Stimulated activated CD8-positive, alpha-beta memory T cell treated with anti-CD3 and anti-CD28 coated beads, Interleukin-15, amount 100 ng/mL, for 24 hours (primary cell): ENCODE measurements at places on chromosomes 2 and 18.

DNA sequence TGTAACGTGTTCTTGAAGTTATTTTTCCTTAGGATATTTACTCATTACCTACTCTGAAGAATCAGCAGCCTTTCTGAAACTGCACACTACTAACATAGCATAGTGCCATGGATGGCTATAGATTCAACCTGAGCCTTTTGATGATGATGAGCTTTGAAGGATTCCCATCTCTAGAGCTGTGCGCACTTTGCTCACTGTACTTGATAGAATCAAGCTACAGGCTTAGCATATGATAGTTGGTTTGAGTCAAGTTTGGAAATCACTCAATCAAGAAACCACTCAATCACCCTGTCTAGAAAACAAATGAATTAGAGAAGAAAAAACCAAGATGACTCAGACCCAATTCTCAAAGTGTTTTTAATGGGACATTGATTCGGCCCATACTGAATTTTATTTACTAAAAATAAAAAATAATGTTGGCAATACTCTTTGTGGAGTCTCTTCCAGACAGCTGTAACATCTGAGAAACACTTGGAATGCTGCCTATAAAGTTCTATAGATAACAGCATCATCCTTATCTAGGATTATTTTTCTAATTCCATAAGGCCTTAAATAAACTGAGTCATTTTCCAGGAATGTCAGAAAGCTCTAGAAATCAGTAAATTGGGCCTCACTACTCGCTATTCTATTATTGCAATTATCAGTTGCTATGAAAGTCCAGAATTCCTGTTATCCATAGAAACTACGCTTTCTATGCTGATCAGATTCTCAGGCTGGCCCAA, 259.0 kb upstream of the ERBB4 start:
- no peak for DNase-seq

DNA sequence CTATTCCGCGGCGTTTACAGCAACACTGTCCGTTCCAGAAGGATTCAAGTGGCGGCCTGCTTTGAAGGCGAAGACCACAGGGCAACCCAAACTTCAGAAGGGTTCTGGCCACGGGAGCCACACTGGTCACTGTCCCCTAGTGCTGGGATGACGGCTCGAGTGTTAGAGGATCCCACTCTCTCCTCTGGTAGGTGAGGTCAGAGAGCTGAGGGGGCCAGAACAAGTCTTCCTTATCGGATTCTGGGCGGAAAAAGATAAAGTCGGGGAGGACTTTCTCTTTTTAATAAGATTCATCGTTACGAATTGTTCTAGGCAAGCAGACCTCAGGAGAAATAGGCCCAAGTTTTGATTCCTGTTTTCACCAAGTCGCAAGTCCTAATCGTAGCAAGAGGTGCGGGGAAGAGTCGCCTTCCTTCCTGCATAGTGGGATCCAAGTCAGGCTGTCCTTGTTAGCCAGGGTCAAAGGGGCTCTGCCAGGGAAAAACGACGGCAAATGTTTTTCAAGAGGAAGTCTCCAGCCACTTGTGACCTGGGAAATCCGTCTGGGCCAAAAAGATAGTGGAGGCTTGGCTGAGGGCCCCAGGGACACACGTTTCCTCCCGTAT, 864 bp upstream of the MYL12A start:
- no peak for DNase-seq

- no peak for DNase-seq
These were observed 2.1 kb downstream of the DPYSL5 start for GRCh38 chr2:26850000-26850431.

DNA sequence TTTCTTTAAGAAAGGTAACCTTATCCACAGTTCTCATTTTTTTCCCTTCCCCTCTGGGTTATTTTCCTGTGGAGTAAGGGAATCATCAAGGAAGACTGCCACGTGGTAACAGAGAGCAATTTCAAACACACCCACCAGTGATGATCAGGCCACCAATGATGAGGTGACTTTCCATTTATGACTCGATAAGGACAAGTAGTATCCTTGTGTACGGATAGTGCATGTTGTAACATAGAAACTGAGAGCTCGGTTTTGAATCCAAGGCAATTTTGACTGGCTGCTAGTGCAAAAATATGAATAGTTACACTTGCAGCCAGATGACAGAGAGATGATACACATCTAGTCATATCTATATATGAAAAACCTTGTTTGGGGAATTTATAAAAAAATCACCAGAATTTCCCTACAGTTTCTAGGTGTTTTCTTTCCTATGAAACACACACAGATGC, 143.6 kb upstream of the TCF4 start:
- DNase-seq: no peak

DNA sequence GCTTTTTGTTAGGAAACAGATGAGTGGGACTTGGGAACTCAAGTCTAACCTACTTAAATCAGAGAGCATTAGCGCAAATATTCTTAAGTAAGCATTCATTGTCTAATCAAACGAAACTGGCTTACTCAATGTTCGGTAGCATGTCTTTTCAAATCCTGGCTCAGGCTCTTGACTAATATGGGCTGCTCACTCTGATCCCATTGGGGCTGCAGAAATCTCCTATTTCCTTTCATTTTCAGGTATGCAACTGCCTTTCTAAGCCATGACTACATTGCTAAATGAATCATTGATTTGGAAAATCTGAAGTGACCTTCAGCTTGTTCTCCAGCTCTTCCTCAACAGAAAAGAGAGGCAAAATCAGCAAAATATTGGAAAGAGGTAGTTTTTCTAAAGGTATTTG, 2084.4 kb upstream of the PIK3C3 start:
- DNase-seq: no peak

GRCh38 chr18:28594034-28594433, 417.1 kb upstream of the CDH2 start:
- no peak for DNase-seq

GRCh38 chr18:73563901-73564472, 583.6 kb downstream of the FBXO15 start:
- DNase-seq: no peak

- no peak for DNase-seq
These were observed 43.5 kb downstream of the PSTPIP2 start for GRCh38 chr18:46028536-46028891.

DNA sequence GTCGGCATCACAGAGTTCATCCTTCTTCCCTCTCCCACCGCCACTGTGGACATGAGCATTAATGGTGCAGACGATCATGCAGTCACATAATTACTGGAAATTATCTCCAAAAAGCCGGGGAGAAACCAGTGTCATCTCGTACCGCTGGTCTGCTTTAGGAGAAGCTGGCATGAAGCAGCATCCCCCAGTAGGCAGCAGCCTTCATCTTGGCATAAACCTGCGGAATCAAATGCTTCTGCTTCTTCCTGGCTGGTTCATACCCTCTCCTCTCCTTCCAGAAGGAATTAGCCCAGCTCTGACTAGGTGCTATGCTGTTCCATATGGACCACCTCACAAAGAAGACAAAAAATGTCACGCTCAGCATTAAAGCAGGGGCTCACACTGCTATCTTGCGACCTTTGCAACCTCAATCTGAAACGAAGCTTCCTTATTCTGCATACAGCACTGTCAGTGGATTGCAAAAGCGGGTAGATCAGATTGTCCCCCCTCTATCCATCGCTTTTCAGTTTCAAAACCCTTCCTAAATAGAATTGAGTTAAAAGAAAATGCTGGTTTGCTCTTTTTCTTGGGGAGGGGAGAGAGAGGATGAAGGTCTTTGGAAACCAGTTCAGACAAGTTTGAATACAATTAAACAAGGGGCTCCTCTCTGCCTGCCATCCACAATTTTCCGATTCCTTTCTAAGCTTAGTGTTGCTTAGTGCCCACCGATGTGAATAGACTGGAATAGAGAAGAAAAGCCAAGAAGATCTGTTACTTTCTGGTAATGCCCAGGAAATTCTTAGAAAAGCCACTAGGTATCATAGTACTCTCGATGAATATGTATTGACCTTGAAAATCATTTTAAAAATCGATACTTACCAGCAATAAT, 212.1 kb upstream of the ZNF521 start:
- DNase-seq: no peak

DNA sequence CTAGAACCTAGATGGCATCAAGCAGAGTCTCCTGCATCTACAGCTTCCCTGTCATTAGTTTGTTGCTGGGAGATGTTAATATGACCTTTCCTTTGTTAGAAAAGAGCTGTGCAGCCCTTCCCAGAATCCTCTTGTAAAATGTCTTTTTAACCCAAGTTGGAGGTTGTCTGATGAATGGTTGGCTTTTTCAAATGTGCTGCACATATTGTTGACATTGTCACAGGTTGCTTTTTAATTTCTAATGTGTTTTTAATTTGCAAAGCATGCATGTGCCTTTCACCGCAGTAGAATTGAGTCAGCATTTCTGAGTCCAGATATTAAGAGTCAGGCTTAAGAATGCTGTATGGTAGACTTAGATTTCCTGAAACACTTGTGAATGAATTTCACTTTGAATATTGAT, 120.8 kb downstream of the GREB1L start:
- DNase-seq: no peak

DNA sequence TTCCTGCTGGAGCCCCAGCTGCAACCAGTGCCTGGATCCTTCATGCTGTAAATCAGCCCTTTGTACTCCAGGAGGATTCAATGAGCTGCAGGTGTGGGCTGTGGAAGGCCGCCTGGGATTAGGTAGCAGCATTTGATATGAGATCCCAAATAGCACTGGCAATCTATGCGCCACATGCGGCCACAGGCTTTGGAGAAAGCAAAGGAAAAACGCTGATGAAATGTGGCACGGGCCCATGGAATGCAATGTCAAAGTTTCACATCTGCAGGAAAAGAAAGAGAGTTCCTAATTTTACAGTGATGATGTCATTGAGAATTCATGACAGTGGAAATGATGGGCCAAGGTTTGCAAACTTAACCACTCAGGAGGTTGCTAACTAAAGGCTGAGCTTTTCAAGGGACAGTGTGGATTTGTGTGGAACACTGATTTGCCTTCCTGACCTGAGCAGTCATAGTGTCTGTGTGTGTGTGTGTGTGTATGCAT, 216.4 kb upstream of the OSR1 start:
- DNase-seq: no peak

GRCh38 chr2:102091121-102091520, 51.4 kb upstream of the IL1R1 start:
- no peak for DNase-seq

GRCh38 chr2:39583781-39584180, 81.9 kb upstream of the TMEM178A start:
- no peak for DNase-seq

DNA sequence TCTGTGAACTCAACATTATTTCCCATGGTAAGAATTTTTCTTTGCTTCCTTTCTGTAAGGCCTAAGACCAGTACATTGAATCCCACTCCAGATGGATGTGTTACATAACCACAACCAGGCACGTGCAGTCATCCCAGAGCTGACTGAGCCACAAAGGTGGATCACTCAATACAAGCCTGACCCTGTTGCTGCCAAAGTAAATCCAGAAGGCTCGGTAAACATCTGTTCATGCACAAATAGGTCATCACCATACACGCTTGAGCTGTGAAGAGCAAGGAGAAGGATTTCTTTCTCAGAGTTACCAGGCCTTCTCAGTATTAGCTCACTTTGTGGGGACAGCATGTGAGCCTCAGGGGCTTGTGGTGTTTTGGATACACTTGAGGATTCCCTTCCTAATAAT, 791.4 kb upstream of the FANCL start:
- DNase-seq: no peak

GRCh38 chr2:145043399-145043834, 523.5 kb upstream of the ZEB2 start:
- DNase-seq: no peak

- DNase-seq: no peak
These were observed 86.6 kb upstream of the ODC1 start for GRCh38 chr2:10534514-10535250.
